ENCODE measurements at places on chromosomes 11 and 22.

GRCh38 chr11:3738241-3738640 lies 59.1 kb downstream of the NUP98 start:
- DNase-seq, result no peak

DNA sequence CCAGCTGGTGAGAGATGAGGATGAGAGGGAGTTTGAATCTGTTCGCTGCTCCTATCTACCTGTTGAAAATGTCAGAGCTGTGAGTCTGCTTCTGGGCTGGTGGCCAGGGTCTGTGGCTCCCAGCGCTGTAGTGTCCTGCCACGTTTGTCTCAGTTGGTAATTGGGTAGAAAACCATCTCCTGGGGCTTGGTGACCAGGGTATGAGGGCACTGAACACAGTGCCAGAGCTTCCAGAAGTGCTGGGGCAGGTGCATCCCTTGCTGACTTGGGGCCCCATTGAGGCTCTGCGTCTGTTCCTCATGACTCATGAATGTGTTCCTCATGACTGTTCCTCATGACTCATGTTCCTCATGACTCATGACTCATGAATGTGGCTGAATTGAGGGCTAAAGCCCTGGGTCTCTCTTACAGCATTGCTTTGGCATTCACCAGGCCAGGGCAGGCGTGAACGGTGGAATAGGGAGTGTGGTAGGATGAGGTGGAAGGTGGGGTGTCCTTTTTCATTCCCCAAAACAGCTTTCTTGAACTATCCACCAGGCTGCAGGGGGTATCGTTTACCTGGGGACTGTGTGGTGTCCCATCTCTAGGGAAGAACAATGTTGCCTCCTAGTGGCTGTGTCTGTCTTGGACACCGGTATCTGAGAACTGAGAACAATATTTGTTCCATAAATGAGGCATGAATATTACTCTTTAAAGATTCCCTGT lies 139.5 kb downstream of the COMMD9 start:
- peak; percentile 97 for DNase-seq

DNA sequence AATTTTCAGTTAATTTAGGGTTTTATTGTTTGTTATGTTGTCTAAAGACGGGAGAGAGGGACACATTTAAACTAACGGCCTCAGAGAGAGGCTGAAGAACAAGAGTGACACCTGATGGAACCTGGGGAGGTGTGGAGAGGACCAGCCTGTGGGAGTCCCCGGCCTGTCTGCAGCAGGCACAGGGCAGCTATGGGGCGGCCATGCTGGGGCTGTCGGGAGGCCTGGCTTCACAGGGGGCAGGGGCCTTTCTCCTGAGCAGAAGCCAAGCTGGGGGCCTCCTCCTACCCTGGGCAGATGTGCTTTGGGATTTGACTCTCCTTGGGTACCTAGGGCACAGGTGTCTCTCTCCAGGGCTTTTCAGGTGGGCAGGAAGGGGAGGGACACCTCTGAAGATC lies 21.9 kb downstream of the RELT start:
- DNase-seq, result no peak

GRCh38 chr22:29158546-29158945 lies 47.1 kb upstream of the EMID1 start:
- DNase-seq, result no peak

DNA sequence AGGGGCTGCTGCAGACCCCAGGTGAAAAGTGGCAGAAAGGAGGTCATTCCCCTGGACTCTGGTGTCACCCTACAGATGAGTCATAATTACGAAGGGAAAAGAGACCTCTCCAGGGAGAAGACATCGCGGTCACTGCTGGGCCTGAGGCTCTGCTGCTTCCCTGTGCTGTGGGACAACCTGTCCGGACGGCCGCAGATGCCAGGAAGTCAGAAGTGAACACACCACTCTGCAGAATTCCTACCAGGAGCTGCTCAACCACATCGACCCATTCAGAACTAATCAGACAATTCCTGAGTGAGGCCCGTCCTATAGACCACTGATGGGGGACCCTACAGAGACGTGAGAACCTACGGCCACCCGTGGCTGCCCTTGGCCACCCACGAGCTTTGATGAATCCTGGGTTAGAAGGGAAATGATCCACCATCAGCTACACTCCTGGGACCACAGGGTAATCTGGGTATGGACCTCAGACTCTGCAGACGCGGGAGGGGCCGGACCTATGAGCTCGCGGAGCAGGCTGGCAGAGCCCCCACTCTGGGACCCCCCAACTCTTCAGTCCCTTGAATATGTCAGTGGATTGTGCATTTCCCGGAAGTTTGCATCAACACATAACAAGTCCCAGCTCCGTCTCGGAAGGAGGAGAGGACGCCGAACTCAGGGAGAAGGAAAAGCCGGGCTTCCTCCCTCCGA lies 636.7 kb downstream of the BRD1 start:
- DNase-seq, result no peak

DNA sequence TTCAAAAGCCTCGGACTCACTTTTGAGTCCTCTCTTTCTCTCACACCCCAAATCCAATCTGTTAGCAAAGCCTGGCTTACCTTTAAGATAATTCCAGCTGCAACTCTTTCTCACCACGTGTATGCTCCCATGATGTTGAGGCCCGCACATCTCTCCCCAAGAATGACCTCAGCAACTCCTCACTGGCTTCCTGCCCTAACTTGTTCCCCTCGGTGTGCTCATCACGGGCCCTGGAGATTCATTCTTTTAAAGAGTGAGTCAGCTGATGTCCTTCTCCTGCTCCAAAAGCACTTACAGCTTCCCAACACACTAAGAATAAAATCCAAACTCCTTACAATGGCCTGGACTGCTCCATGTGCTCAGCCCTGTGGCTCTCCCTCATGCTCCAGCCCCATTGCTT lies 1041.3 kb downstream of the OPCML start:
- no peak for DNase-seq

- no peak for DNase-seq
Measured at GRCh38 chr11:10902301-10903063, 44.6 kb upstream of the ZBED5 start.

DNA sequence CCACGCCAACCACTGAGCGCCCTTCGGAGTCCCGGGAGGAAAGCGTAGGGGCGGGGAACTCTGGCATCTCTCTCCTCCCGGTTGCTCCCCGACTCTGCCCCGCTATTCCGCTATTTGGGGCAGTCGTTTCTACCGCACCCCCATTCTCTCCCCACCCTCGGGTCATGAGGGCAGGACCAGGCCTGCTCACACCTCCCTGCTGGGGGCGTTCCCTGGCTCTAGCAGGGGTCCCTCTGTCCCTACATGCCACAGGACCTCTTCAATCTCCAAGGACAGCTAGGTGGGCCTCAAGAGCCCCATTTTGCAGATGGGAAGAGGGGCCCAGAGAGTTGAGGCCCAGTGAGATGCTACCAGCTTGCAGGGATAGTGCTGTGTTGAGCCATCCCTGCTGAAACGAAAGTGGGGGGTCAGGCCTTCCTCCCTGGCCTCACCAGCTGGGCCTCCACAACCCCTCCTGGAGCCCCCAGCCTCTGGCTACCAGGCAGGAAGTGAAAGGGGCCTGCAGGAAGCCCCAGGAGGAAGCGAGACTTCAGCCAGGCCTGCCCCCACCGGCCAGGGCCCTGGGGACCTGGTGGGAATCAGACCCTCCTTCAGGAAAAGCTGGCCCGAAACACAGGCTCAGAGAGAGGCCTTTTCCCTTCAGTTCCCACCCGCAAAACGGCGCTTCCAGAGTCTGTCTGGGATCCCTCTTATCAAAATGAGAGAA lies 5.5 kb upstream of the SHISA8 start:
- DNase-seq, result no peak

GRCh38 chr11:11895672-11896071 lies 53.9 kb downstream of the USP47 start:
- DNase-seq, result no peak

DNA sequence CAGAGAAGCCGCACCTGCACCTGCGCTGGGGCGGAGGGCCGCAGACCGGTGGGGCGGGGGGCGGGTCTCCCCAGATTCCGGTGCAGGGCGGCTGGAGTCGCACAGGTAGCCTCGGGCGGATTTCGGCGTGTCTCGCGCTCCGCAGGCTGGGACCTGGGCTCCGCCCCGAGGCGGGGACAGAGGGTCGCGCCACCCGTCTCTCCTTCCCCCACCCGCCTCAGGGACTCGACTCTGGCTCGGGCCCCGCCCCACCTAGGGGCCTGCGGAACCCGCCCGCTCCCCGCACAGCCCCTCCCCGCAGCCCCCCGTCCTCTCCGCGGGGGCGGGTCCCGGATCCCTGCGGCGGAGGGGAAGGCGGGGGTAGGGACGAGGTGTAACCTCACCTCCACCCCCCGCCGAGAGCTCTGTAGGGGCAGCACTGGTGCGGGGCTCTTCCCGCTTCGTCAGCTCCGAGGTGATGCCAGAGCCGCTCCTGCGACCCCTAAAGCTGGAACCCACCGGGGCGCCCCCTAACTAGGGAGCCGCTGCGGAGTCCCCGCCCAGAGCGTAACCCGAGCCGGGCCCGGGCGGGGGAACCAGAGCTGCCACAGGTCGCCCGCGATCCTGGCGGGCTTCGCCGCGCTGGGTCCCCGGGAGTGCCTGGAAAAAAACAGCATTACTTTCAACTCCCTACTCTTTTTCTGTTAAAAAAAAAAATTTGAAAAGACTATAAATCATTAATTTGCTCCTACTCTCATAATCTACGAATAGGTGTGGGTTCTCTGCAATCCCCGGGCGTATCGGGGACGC lies at the start of gene SLC29A2:
SLC29A2 (minus strand) TSS at position 134 of the 789 bp plus-strand sequence. CDS start 169 bp downstream, outside the sequence.
- no peak for DNase-seq

DNA sequence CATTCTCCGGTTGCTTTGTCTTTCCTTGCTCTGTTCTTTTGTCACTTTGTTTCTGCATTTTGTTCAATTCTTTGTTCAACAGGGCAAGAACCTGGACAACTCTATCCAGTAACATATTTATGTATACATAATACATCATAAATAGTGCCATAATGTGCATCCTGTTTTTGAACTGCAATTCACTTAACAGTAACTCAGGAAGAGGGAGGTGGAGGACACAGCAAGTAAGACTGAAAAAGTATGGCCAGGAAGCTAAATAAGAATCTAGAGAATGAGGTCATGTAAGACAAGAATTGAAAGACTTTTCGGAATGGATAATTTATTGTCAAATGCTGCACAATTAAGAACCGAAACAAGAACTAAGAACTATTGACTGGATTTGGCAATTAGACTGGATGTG lies 29.2 kb upstream of the CHORDC1 start:
- no peak for DNase-seq

GRCh38 chr11:104823657-104824056 lies 74.6 kb downstream of the CASP12 start:
- no peak for DNase-seq

DNA sequence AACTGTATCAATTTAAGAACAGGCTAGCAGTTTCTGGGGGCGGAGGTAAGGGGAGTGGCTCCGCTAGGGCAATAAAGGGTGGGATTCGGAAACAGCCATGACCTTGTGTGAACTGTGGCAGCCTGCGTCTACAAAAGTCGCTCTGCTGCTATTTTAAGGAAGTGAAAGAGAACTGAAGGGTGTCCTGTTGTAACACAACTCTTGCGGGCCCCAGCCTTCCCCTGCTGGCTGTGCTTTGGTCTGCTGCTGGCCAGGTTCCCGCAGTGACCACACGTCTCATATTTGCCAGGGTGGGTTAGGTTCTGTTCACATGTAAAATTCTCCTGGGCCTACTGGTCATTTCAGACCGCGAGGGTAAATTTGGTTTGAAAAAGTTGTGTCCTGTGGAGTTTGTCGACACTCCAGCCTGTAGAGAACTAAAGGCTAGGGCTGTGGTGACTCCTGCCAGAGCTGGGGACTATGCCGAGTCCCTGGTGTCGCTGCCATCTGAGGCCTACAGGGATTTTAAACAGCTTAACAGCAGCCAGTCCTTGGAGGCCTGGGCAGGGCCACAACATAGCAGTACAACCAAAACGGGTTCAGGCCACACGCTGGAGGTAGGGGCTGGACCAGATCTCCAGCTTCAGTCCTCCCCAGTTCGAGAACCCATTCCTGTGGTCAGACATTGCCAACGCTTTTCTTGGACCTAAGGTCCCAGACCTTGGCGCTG lies 1.1 kb upstream of the PPFIBP2 start:
- no peak for DNase-seq

DNA sequence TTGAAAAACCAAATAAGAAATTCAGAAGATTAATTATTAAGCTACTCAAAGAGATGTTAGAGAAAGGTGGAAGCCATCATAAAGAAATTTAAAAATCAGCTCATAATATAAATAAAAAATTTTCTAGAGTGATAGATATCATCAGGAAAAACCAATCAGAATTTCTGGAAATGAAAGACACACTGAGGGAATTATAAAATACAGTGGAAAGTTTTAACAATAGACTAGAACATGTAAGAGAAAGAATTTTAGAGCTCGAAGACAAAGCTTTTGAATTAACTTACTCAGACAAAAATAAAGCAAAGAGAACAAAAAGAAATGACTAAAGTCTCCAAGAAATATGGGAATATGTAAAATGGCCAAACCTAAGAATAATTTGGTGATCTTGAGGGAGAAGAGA lies 1926.9 kb upstream of the RAG2 start:
- no peak for DNase-seq

DNA sequence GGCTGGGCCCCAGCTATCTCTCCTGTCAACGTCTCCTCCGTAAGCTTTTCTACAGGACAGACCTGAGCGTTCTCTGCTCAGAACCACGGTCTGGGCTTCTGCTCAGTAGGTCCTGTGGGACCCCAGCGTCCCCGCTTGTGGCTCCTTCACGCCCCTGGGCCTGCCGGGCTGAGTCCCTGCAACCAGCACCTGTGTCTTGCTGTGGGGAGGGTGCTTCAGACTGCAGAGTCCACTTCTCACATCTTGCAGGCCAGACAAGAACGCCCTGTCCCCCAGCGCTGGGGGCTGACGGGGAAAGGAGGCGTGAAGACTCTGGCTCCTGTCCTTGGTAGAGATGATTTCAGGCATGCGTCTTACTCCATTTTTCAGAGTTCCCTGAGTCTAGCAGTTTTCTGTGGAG lies 1480.8 kb downstream of the BRD1 start:
- no peak for DNase-seq

DNA sequence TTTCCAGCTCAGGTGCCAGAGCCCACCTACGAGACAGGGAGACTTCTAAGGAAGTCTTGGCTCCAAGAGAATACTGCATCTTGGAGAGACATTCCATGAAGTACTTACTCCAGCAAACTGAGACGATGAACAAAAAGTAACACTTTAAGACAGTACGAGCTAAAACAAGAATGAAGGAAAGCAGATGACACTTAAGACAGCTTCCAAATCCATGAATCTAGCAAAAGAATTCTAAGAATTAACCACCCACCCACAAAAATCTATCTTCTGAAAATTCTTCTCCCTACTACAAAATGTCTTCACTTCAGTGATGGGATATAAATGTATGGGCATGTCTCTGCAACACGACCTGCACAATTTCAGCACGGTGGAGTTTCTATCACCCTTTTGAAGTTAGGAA lies 132.9 kb downstream of the C11orf58 start:
- no peak for DNase-seq

GRCh38 chr11:134840945-134841344 lies 428.9 kb upstream of the B3GAT1 start:
- DNase-seq, result no peak

GRCh38 chr22:36258701-36259614 lies 6.0 kb downstream of the APOL1 start:
- DNase-seq, result no peak

Measured in amniotic stem cell (primary cell).